ENCODE measurements at places on chromosomes 11 and 22.

DNA sequence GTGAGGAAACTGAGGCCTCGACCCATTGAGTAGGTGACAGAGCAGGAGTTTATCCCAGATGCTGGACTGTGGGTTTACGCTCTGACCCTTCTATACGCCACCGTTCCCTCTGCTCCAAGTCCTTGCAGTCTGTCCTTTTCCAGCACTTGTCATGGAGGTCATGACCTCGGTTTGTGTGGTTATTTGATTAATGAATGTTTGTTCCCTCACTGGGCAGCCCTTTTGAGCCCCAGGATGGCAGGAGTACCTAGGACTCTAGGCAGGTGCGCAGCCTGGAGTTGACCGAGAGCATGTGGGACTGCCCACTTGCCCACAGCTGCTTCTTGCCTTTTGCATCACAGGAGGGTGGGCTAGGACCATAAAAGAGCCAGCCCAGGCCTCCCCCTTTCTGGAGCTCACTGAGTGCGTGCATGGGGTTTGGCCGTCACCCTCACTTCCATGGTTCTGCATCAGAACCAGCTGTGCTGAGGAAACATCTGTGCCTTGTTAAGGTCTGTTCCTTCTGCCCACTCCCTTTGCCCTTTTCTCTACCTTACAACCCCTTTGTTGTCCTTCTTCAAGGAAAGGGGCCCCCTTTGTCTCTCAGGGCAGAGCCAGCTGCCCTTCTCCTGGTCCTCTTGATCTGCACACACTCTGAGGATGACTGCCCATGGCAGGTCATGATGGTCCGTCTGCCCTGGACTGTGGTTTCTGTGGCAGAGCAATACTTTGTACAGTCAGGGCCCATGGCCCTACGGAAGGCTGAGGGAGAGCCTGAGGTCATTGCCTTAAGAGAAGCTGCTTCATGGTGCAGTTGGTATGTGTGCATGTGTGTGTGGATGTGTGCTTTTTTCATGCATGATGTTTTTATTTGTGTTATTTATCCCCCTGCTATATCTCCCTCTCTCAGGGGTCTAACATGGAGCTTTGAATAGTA is 38.2 kb downstream of the BMAL1 start:
- no peak for DNase-seq

GRCh38 chr11:11284481-11284880 is 68.6 kb downstream of the CSNK2A3 start:
- no peak for DNase-seq

GRCh38 chr11:72319261-72319660 is 75.3 kb upstream of the PHOX2A start:
- DNase-seq: no peak

DNA sequence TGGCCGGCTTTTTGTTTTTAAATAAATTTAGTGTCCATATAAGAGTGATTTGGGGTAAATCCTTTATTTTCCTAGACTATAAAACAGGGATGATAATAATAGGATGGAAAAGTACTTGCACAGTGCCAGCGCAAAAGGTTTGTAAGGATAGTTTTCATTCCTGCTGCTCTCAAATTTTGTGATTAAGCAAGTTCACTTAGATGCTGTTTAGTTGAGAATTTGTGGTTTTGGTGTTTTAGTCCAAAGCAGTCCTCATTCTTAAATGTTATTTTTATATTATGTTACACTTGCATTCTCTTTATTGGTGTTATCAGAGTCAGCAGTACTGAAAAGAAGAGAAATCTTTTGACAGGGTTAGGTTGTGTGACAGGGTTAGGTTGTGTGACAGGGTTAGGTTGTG is 47.9 kb downstream of the PPP6R3 start:
- DNase-seq: no peak

DNA sequence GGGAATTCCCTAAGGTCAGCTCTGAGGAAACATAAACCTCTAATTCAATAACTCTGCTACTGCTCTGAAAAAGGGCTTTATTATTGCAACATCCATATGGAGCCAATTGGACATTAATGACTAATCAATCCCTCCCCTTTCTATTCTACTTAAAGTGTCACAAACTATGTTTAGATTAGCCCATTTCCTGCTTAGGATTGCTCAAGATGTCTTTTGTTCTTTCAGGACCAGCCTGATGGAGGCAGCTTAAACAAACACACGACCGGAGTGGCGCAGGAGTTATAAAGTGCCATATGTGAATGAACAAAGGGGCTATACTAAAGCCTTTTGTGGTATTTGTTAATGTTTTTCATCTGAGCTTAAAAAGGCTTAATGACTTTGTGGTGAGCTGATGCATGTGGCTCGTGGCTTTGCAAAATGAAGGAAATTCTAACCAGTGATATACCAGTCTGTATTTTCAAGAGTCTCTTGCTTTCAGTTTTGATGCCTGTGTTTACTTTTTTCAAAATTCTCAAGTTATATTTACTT is 354.4 kb downstream of the SOX6 start:
- DNase-seq: no peak

- no peak for DNase-seq
Observed at GRCh38 chr11:111934306-111934705, 2.8 kb upstream of the DIXDC1 start.

GRCh38 chr22:33438273-33438672 is 380.1 kb upstream of the SYN3 start:
- DNase-seq: no peak

GRCh38 chr11:116644201-116644940 is 128.4 kb downstream of the BUD13 start:
- DNase-seq: no peak

GRCh38 chr11:113470233-113470632 is 5.0 kb downstream of the DRD2 start:
- no peak for DNase-seq

DNA sequence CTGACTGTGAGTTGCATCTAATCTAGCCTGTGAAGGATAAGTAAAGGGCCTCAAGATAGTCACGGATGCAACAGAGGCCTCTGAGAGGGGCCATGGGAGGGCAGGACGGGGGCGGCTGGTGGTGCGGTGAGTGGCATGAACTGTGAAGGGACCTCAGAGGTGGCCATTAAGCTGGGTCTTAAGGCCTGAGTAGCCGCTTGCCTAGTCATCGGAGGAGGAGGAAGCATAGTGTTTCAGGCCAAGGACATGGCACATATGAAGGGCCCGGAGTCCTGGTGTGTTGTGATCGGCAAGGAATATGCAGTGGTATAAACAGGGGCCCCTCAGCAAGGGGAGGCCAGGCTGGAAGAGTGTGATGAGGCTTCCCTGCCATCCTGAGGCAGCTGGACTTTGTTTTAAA is 51.8 kb downstream of the TRIOBP start:
- DNase-seq: no peak

DNA sequence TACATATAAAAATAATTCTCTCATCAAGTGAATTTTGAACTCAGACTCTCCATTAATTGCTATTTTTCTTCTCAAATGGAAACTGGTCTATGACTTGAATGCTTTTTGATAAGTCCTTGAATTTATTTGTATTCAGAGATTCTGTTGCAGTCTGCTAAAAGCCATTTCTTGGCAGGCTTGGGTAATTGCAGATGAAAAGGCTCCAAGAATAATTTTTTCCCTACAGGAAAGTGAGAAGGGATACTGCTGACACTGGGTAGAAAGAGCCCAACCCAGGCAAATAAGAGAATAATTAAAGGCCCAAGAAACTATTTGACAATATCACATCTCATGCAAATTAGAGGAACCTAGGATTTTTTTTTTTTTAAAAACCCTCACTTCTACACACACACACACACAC is 246.5 kb upstream of the DDI1 start:
- no peak for DNase-seq

GRCh38 chr11:86621854-86622253 is 50.6 kb downstream of the ME3 start:
- DNase-seq: no peak

DNA sequence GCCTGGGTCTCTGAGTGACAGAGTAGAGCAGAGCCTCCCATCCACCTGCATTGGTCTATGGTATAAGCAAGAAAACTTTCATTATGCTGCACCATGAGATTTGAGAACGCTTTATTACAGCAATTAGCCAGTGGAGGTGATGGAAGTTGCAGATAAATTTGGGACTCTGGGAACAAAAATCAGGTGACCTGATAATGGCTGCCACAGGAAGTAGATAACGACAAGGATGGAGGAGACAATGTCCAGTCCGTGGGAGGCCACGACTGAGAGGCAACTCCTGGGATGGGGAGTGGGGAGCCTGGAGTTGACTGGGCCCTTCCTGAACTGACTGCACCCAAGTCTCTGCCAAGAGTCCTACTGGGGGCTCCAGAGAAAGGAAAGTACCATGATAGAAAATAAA is 4.7 kb downstream of the MRGPRD start:
- DNase-seq: no peak

GRCh38 chr11:87125257-87125656 is 87.5 kb downstream of the TMEM135 start:
- DNase-seq: no peak

- no peak for DNase-seq
Observed at GRCh38 chr11:71251151-71251721, 1.1 kb downstream of the SHANK2 start.

DNA sequence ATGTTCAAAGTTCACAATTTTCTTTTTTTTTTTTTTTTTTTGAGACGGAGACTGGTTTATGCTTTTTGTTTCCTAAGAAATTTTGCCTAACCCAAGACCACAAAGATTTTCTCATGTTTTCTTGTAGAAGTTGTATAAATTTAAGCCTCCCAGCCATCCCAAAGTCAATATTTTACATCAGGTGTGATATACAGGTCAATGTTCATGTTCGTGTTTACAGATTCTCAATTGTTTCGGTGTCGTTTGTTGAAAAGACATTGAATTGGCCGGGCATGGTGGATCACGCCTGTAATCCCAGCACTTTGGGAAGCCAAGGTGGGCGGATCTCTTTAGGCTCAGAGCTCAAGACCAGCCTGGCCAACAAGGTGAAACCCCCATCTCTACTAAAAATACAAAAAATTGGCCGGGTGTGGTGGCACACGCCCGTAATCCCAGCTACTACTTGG is 15.4 kb downstream of the FRMD8 start:
- DNase-seq: no peak

DNA sequence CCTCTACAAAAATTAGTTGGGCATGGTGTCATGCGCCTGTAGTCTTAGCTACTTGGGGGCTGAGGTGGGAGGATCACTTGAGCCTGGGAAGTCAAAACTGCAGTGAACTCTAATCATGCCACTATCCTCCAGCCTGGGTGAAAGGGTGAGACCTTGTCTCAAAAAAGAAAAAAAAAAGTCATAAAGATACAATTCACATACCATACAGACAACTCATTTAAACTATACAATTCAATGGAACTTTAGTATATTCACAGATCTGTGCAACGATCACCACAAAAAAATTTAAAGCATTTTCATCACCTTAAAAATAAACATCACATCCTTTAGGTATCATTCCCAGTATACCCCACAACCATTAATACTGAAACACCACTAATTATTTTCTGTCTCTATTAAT is 201.2 kb downstream of the PGR start:
- no peak for DNase-seq

DNA sequence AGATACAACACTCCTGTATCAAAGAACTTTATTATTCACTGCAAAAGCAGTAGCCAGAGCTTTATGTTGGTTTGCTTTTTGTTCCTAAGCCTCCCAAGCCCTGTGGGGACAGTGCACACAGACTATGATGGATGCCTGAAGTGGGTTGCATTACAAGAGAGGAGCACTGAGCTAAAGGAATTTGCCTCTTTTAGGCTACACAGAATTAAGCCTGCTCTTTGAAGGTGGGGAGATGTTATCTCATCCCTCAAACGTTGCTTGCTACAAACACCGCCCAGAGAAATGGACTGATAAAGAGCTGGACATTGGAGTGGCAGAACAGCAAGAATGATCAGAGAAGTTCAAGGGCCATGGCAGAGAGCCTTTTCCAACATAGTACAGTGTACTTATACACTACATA is 2.5 kb upstream of the POGLUT3 start:
- DNase-seq: no peak

- DNase-seq: no peak
Observed at GRCh38 chr11:83063073-83063754, 8.5 kb downstream of the RAB30 start.

- no peak for DNase-seq
Observed at GRCh38 chr11:100687054-100687629, at the start of gene ARHGAP42. Gene ARHGAP42, plus strand, starts transcription at chr11:100687288. Its CDS starts 391 bp downstream, at chr11:100687679.

DNA sequence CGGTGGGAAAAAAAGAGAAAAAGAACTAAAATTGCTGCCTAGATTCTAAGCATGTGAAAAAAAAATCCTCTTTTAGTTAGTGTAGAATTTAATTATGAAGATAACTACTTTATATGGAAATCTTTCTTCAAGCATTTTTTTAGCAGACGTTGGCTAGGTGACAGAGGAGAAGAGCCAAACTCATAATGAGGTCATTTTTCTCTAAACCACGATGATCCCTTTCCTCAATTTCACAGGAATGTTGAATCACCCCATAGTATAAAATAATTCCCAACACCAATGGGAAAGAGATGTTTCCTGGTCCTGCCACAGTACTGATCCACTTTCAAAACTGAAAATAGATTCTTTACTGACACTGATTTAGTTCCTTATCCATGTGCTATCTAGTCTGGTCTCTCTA is 319.8 kb downstream of the DLG2 start:
- DNase-seq: no peak

DNA sequence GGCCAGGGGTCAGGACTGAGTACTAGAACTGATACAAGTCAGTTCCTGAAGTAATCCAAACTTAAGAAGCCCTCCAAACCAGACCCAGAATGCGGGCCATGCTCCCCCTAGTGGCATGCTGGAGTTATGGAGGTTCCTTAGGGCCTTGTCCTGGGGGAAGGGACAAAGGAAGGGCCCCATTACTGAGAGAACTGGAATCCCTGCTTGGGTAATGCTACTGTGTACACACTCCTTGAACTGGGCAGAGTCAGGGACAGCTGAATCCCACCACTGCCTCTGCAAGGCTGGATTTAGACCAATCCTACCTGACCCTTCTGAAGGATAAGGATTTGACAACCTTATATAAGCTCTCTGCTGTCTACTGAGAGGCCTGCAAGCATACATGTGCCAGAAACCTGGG is 97.3 kb upstream of the AKIP1 start:
- DNase-seq: no peak

GRCh38 chr11:62980133-62980760 is 4.5 kb downstream of the SLC22A6 start:
- no peak for DNase-seq

DNA sequence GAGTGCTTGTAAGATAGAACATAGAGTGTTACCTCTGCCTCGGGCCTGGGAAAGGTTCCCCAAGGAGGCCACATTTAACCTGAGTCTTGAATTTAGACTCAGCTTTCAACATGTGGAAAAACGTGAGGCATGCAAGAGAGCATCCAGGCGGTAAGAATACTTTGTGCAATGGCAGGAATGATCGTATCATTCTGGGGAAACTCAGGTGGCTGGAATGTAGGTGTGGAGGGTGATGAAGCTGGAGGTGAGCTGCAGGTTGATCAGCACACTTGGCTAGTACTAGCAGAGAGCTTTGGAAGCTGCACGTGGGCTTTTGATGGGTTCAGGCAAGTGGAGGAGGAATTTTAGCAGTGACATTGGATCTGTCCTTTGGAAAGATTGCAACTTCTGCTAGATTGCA is 270.3 kb upstream of the RAG2 start:
- DNase-seq: no peak

DNA sequence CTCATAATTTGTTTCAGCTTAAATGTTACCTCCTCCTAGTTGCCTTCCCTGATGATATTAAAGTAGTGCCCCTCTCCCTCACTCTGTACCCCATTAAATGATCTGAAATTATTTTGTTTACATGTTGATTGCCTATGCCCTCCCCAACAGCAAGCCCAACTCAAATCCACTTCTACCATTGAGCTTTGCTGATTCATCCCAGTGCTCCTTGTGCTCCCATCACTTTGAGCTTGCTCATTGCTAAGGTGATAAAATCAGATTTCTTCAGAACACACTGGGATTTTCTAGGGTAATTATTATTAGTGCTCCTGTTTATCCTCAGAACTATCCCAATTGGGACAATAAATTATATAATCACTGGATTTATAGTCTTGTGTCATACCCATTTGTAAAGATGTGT is 8.4 kb upstream of the DDX6 start:
- no peak for DNase-seq

Measured in stimulated activated CD4-positive, alpha-beta T cell treated with anti-CD3 and anti-CD28 coated beads, Interleukin-15, amount 100 ng/mL, for 1 hour (primary cell).